A549 (cell line): ENCODE measurements at places on chromosomes 4 and X. TPM values are rescaled to one million over a fixed set of nuclear protein-coding genes. Genes with fewer than 3 reads are reported as not detected.

FRG2 gene
- polyA plus RNA-seq = not detected in 3 replicates

- DNase-seq = no peak
Measured at GRCh38 chr4:10716163-10716562, 31.6 kb upstream of the CLNK start.

- no peak for DNase-seq
Measured at GRCh38 chr4:75069493-75070074, 136.7 kb downstream of the PARM1 start.

GRCh38 chr4:86894455-86894854, 2.2 kb upstream of the C4orf36 start:
- DNase-seq = peak; percentile 29

GRCh38 chrX:8274170-8274569, 103.1 kb upstream of the VCX2 start:
- DNase-seq = no peak

DNA sequence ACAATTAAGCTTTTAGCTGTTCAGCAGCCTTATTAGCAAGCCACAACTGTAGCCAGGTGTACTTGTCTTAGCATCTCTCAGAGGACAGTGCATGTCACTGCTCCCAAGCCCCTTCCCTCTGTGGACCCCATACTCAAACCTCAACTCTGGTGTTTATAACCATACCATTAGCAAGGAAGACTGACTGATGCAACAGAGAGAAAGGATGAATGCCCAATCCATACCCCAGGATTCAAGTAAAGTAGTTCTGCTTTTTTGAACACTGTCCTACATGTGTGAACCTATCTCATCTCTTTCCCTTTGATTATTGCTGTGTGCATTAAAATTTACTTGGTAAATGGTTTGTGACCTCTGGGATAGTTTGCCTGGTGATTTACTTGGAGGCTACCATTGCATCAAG, 22.8 kb upstream of the CYBB start:
- no peak for DNase-seq

DNA sequence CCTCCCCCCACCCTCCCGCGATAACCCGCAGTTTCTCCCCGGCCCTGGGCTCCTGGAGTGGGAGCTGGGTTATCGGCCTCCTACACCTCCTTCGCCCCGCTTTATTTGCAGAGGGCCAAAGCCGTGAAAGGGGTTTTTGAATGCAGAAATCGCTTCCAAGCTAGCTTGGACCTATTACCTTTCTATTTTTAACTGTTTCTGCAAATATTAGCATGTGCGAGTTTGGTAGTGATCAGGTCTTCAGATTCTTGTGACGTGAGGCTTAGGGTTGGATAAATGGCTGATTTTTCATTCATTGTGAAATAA, 1.3 kb downstream of the USP9X start:
- peak; percentile 44 for DNase-seq
